ENCODE measurements at places on chromosomes 7 and 10.
A peak's percentile ranks its signal among the peaks of the same experiment; 100 is the strongest.

GRCh38 chr10:45404770-45405120, 30.7 kb downstream of the ALOX5 start:
- DNase-seq = no peak

GRCh38 chr7:116382375-116382774, 117.2 kb upstream of the CAV2 start:
- no peak for DNase-seq

- DNase-seq = no peak
These were observed 348.8 kb downstream of the SDK1 start for GRCh38 chr7:3649678-3650440.

GRCh38 chr10:44460416-44460815, 75.5 kb upstream of the CXCL12 start:
- no peak for DNase-seq

DNA sequence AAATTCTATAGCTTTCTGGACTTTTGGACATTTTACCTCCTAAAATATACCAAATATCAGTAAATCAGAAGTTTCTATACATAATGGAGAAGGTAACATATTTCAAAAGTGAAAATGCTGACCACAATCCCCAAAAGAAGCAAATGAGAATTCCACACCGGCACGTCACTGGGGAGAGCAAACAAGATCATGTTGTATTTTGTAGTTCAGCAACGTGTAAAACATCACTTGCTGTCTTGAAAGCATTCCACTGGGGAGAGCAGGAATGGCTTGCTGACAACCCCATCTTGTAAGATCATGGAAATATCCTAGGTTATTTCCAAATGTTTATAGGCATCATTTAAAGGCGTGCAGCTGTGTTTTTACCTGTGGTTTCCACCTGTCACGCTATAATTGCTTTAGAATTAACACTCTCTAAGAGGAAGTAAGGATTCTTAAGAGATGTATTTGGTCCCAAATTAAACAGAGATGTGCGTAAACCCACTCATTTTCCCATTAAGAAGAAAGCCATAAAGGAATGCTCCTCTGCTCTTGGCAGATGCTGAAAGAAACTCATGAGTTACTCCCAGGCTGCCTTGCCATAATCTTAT, 397.1 kb upstream of the POT1 start:
- no peak for DNase-seq

DNA sequence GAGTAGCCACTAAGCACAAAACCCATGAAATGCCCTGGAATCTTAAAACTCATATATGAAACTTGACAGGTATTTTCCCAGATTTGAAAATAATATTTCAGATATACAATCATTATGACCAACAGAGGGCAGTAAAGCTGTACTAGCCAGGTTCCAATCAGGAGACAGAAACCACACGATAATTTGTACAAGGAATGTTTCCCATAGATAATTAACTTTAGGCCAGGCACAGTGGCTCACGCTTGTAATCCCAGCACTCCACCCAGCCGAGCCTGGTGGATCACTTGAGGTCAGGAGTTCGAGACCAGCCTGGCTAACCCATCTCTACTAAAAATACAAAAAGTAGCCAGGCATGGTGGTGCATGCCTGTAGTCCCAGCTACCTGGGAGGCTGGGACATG, 31.0 kb upstream of the NUB1 start:
- peak; percentile 9 for DNase-seq

- no peak for DNase-seq
These were observed 24.7 kb downstream of the NUB1 start for GRCh38 chr7:151366166-151366879.

DNA sequence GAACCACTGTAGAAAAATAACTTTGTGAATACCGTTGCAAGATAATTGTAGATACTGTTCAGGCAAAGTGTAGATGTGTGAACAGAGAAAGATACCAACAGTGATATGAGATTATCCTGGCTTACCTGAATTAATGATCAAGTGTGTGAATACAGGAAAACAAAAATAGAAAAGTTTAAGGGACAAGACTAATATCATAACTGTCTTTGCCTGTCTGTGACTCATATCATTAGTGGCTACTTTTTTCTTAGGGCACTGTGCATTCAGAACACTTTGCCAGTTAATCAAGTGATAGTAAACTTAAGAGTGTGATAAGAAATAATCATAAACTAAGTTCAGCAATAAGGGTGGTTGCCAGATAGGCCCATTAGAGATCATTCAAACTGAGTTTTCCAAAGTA, 323.0 kb upstream of the LRGUK start:
- DNase-seq = no peak

DNA sequence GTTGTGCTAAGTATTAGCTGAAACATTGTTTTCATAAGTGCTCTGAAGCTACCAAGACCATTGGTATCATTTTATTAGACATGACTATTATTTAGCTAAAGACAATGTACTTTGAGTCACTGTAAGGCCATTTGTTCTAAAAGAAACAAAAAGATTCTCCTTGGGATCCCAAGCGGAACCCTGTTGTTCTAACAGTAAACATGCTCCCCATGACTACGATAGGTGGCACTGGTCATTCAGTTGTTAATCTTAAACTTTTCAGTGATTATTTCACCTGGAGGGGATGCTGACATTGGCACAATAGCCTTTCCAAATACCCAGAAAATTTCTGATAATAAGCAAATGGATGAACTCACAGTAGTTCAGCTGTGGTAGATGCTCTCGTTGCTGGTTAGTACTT, 715.0 kb downstream of the AUTS2 start:
- no peak for DNase-seq

GRCh38 chr7:30450983-30451497, 27.5 kb downstream of the NOD1 start:
- DNase-seq = peak; percentile 13

DNA sequence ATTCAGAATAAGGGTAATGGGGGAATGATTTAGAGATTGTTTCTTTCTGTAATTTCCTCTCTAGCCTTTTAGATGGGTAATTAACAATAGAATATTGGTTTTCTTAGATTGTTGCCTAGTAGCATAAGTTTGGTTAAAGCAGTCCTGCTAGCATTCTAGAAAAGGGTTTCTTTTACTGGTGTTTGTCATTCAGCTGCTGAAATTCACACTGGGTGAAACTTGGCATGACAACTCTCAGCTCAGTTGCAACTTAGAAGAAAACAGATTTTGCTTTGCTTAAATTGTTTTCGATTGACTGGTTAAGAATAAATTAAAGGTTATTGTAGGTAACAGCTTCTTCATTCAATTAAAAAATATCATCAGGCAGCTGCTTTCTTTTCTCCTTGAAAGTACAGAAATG, 25.1 kb upstream of the PDK4 start:
- DNase-seq = no peak
